CD8-positive, alpha-beta memory T cell (primary cell): ENCODE measurements at places on chromosomes 2 and 18. TPM values are rescaled to one million over a fixed set of nuclear protein-coding genes. Genes with fewer than 3 reads are reported as not detected.

DNA sequence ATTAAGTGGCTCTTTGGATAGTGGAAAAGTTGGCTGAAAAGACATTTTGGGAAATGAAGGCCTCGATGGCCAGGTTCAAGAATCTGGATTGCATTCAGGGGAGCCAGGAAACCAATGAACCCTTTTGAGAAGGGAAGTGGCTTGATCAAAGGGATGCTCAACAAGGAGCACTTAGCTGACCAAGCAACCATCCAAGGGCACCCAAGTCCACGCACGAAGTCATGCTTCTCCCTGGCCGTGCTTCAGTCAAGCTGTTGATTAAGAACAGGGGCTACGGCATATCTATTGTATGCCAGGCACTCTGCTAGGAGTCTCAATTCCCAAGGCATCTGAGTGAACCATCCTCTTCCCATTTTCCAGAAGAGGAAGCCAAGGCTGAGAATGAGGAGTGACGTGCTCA lies 185.8 kb upstream of the GLI2 start:
- no peak for DNase-seq

DNA sequence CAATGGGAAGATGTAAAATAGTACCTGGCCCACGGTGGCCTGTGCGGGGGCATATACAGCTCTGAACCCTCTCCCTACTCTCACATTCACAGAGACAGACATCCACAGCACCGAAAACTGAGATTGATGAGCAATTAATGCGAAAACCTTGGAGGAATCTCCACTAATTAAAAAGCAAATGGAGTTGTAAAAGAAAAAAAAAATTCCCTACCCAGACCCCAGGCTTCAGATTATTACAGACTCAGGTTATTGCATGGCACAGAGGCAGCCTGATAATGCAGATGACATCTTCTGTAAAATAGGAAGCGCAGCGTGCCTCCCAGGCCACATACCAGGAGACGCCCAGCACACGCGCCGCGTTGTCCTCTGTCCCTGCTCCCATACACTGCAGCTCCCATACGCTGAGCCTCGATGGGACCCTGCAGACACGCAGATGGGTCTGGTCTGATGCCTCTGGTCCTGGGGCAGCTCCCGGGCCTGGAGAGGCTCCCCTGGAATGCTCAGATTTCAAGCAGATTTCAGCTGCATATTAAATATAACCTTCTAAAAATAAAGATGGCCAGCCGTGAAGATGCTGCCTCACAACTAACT lies 496.1 kb upstream of the MYT1L start:
- DNase-seq = no peak

DNA sequence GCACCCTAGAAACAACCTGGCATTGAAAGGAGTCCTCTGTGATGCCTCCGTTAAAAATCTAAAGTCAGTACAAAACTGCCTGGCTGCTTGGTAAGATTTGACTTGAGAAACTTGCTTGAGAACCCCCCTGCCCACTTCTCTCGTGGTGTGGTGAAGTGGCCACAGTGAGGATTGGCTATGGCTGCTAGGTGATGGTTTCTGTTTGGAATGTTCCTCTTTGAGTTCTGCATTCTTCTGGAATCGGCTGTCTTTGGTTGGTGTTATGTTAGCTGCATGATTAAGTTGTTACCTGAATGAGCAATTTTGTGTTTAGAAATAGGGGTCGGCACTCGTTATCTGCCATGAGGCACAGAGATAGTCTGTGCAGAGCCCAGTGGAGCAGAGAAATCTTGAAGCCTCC lies 21.7 kb upstream of the SAG start:
- no peak for DNase-seq

DNA sequence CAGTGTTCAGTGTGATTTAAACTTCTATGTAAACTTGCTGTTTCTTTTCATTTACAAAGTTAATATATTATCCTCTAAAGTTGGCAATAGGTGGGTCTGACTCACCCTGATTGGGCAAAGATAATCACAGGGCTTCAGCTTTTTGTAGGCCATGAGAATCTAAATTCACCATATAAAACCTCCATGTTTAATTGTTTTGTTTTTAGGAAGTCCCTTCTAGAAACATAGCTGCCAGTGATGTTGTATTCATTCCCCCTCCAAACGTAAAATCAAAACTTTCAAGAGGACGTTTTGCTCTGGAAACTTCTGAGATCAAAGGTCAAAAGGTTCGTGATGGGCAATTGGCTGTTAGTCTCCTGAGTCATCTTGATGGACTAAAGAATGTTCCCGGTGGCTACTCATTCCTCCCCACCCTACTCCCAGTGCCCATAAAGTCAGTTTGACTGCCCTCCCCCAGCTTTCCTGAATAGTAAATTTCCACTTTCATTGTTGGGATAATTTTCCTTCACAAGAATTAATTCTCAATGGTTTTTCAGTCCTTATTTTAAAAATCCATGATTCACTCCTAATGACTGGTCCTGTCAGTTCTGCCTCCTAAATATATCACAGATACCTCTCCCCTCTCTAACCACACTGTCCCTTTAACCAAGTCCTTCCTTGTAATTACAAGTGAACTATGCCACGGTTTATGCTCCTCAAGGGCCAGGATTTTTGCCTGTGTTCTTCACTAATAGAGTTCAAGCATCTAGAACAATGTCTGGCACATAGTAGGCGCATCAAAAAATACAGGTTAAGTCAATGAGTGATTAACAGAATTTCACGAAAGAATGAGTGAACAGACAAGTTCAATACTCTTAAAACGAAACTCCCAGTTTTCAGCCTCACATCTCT lies 164.4 kb upstream of the VRK2 start:
- no peak for DNase-seq

- no peak for DNase-seq
These were observed 169.1 kb upstream of the KLF7 start for GRCh38 chr2:207334624-207335371.

Gene ALK
- total RNA-seq = not detected
